ENCODE measurements at places on chromosomes 2 and 18.
A peak's percentile ranks its signal among the peaks of the same experiment; 100 is the strongest.

DNA sequence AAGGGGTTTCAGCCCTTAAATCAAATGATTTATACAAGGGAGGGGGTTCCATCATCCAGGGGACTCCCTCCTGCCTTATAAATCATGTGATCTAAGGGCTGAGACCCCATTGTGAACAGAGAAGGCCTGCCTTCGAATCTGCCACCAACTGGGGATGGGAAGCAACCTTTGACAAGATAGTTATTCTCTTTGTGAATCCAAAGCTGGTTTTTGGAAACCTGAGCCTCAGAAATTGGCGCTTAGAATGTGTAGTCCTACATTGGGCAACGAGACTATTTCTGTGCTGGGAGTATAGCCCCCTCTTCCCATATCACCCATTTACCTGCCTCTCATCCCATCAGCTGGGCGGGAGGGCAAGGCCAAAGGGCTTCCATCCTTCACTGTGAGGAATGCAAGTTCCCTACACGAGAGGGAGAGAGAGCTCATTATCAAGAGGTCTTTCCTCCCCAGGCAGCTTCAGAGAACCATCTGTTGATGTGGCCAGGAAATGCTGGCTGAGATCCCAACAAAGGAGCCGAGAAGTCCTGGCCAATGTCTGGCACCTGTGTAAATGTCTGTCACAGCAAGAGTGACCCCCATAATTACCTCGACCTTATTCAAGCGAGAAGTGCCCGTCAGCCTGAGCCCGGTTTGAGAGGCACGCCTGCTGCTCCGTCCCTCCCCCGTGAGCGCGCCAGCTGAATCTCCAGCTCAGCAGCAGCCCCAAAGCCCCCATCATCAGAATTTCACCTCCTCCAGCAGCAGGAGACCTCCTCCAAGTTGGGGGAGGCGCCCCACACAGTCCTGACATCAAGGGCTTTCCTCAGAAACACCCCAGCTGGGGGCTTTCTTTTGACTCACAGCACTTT, 48.4 kb upstream of the APCDD1 start:
- DNase-seq, result peak; percentile 64

- DNase-seq, result no peak
Observed at GRCh38 chr2:53559302-53559966, 208.2 kb upstream of the CHAC2 start.

DNA sequence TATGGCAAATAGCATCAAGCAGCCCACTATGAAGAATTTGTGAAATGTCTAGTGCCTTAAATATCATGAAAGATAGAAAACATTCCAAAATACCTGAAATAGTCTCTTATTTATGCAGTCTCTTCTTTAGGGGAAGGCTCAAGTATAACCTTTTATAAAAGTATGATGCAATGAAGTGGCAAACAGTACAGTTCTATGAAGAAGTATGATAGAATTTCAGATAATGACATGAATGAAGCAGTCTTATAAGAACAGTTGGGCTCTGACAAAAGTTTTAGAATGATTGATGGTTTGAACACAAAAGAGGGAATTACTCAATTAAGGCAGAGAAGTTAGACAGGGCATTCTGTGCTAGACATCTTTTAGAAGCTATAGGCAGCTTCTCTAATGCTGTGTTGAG, 1791.8 kb upstream of the PIK3C3 start:
- no peak for DNase-seq

DNA sequence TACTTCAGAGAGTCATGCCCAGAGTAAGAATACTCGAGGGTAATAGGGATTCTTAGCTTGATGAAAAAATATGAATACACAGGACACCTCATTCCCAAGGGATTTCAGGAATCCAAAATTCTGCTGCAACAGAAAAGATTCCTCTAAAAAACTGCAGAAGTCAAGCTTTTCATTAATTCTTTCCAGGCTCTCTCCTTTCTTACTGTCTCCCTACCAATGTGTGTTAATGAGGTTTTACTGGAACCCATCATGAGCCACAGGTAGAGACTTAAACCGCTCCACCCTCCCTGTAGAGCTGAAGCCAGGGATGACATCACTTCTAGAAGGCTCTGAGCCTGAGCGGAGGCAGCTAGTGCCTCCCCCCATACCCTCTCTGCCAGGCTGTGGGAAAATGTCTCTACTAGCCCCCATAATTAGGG, 3.4 kb downstream of the SDC1 start:
- no peak for DNase-seq

- no peak for DNase-seq
Observed at GRCh38 chr2:168002021-168002553, 245.3 kb downstream of the STK39 start.

GRCh38 chr2:39107156-39107555, 13.7 kb downstream of the SOS1 start:
- no peak for DNase-seq

DNA sequence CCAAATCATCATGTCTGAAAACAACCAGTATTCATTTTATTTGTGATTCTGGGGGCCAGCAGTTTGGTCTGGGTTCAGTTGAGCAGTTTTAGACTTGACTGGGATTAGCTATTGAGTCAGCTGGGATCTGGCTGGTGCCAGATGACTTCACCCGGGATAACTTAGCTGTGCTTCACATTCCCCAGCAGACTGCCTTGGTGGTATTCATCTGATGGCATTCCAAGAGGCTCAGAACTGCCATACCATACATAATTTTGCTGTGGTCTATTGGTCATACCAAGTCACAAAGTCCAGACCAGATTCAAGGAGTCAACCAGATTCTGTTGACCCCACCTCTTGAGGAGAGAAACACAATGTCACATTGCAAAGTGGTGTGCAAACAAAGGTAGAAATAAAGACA, 7.8 kb upstream of the FSHR start:
- DNase-seq, result no peak

DNA sequence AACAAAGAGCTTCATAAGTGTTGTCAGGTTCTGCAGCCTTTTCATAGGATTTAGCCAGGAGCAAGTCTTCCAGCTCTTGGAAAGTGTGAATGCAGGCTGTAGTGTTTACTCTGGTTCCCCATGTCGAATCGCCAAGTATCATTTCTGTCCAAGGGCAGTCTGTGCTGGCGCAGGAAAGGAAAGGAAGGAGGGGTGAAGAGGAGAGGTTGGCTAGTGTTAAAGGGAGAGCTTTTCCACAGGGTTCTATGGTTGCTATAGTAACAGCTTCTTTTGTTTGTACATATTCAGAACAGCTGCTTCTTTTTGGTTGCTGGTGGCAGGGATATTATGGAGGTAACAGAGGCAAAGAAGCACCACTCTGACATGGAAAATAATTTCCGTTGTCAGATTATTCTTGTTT, 69.9 kb downstream of the KCNH7 start:
- DNase-seq, result peak; percentile 17

GRCh38 chr2:31413862-31414550, 536 bp downstream of the XDH start:
- no peak for DNase-seq

- DNase-seq, result no peak
Observed at GRCh38 chr2:181672255-181673008, 7.9 kb downstream of the NEUROD1 start.

GRCh38 chr18:54950221-54950620, 9.0 kb downstream of the CCDC68 start:
- no peak for DNase-seq

GRCh38 chr2:105880637-105881036, 135.9 kb downstream of the NCK2 start:
- no peak for DNase-seq

DNA sequence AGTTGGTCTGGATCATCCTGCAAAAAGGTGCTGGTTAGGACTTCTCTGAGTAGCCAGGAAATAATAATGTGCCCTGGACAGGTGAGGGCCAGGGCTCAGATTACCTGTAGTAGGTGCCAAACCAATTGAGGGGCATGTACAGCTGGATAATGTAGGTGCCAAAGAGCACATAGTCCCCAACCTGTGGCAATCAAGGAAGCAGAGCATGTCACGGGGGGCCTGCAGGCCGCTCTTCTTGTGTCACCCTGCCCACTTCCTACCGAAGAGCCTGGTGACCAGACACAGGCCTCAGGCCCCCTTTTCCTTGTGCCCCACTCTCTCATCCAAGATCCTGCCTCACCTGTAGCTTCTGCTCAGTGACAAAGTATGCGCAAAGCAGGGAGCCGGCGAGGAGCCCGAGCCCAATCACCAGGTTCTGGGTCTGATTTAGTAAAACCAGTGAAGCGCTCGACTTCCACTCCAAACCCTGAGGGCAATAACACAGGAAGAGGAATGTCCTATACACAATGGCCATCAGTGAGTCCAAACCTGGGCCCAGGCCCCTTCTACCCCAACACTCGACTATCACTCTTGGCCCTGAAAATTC, 5.2 kb downstream of the ABCB6 start:
- no peak for DNase-seq

GRCh38 chr2:182077023-182077422, 91.4 kb downstream of the PPP1R1C start:
- no peak for DNase-seq

- no peak for DNase-seq
Observed at GRCh38 chr2:197141702-197142473, 168.7 kb downstream of the ANKRD44 start.

DNA sequence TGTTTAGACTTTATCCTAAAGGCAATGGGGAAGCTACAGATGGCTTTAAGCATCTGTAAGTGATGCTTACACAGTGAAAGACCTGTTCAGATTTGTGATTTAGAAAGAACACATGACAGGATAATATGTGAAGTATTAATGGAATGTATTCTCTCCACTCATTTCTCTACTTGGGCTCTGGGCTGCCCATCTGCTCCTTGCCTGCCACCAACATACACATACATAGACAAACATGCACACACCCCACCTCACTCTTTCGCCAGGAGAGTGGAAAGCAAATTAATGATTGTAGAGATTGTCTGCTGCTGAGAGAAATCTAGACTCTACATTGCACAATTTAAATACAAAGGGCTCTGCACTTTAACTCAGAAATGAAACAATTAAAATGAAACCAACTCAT, 61.0 kb upstream of the NFE2L2 start:
- DNase-seq, result no peak
